ENCODE measurements at places on chromosomes 7 and 10. TPM values are rescaled to one million over a fixed set of nuclear protein-coding genes. Genes with fewer than 3 reads are reported as not detected.
A peak's percentile ranks its signal among the peaks of the same experiment; 100 is the strongest.

SPDYE2 gene
- total RNA-seq, result not detected

DNA sequence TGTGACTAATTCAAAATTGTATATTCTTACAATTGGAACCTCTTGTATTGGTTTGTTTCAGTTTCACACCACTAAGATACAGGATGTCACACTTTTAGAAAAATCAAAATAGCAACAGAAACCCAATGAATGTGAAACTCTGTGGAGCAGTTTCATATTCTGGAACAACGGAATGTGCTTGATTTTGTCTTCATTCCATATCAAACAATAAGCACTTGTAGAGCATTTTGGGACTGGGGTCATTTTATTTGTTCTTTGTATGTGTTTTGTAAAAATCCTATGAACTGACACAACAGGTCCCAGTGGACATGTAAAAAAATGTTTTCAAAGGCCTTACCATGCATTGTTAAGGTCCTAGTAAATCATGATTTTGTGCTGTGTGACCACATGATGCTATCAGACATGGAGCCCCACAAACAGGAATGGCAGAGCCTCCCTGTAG is 123.1 kb downstream of the DKK1 start:
- no peak for DNase-seq

- DNase-seq, result peak; percentile 75
These were observed 184.7 kb downstream of the EXOC4 start for GRCh38 chr7:133437544-133437943.

GRCh38 chr10:86600296-86600695 is 54.1 kb upstream of the OPN4 start:
- DNase-seq, result no peak

ENO4 gene
- 0.39 TPM for total RNA-seq

ANXA8L1 gene
- total RNA-seq, result 51.0 TPM

VSTM2A gene
- 0.20 TPM for total RNA-seq

DNA sequence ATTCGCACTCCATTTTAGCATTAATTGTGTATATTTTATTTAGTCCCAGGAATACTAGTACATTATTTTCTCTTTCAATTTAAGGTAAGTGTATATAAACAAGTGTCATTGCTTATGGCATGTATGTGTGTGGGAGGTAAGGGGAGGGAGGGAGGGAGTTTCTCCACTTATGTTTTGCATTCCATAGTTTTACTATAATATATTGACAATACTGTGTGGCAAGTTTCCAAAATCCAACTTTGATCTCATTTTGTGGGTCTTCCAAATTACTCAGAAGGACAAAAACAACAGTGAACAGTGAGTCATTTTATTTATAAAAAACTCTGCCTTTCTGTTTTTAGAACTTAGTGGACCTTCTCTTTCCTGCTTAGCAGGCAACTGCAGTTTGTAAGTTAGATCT is 102.3 kb upstream of the SEMA3E start:
- DNase-seq, result no peak

DNA sequence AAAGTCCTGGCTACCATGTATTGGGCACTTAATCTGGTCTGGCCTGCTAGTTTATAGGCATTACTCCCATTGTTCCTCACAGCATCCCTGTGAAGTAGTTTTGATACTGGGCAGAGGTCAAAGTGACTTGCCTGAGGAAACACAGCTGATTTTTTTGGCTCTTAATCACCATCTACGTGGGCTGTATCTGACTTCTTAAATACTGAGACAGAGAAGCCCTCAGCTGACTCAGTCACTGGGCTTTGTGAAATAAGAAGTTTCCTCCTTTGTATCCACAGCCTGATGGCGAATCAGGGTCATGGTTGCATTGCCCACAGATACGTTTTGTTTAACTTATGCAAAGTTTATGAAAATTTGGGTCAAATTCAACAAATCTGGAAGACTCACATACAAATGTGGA is 13.2 kb downstream of the TACR2 start:
- no peak for DNase-seq

DNA sequence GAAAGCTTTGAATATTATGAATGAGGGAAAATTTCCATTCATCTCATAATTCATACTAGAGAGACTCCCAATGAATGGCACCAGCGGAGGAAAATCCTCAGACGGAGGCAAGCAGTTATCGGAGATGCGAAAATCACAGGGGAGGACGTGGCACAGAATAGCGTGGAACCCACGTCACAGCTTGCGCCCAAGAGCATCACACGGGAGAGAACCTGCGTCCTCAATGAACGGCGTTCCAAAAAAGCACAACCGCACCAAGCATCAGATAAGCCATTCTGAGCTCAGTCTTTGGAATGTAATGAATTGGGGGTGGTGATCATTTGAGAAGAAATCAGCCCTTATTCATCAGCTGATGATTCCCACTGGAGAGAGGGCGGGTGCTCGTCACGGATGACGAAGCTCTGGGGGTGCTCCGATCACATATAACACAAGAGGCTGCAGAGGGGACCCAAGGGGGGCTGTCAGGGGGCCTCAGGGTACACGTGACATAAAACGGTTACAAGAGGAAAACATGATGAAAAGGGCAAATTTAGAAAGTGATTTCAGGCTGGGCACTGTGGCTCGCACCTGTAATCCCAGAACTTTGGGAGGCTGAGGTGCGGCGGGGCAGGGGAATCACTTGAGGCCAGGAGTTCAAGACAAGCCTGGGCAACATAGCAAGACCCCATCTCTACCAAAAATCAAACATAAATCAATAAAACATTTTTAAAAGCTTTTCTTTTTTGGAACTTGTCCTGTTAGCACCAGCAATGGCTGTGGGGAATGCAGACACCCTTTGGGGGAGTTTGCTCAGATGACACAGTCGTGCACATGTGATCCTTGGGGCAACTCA is 33.8 kb upstream of the FIS1 start:
- no peak for DNase-seq

DNA sequence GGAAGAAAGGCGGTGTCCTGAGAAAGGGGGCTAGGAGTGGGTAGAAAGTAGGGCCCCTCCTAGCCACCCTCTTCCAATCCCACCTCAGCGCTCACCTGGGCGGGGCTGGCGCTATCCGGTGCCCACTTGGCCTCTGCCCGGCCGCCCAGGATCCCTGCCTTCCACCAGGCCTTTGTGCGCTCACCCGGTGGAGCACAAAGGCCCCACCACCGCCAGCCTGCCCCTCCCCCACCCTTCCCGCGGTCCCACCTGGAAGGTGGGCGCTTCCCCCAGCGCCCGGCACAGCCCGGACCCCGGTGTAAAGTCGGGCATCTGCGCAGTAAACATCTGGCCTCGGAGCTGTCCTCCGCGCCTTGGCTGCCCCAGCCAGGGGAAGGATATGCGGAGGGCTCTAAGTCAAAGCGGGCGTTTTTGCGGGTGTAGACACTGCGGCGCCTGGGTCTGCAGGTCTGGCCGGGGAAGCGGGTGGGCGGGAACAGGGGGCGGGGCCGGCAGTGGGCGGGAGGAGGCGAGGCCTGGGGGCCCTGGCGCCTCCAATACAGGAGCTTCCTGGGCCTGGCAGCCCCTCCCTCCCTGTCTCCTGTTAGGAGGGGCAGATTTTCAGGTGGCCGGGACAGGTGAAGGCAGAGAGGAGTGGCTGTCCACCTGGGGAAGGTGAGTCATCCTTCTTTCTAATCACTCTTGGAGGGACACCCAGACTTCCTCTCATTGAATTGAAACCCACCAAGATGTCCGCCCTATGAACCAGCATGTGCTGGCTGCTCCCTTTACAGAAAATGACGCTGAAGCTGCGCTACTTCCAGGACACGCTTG is 49.3 kb downstream of the PNLIPRP2 start:
- no peak for DNase-seq

DNA sequence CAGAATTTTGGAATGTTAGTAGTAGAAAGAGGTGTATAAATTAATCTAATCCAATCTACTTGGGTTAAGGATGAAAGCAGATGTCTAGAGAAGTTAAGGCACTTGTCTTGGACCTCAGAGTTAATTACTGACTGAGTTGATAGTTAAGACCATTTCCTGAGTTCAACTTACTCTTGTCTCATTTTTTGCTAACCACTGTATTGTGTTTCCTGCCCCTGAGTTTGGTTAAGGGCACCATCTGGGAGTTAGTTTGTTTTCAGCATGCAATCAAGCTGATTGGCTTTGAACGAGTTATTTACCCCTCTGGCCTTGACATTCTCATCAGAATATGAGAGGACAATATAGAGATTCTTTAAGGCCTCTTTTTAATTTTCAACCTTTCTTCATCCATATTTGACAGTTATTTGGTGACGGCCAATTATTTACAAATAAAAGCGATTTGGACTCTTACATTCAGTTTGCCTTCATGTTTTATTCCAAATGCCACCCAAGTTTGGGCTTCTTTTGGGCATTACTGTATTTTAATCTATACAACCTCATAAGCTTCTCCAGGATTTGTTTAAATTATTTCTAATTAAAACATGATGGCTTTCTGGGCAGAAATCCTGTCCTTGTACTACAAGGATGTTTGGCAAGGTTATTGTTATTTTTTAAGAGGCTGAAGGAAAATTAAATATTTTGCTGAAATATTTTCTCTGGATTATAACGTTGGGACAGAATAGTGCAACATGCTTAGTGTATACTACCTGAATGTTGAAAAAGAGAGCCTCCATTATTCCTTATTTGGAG is 225.0 kb downstream of the CACNB2 start:
- DNase-seq, result no peak

- no peak for DNase-seq
These were observed 98.9 kb downstream of the KMT2C start for GRCh38 chr7:152336754-152337368.

GRCh38 chr10:110600487-110601101 is 33.1 kb downstream of the SMC3 start:
- DNase-seq, result peak; percentile 14

GRCh38 chr10:15167411-15168290 is 842 bp downstream of the NMT2 start:
- peak; percentile 50 for DNase-seq

- no peak for DNase-seq
These were observed 256.6 kb downstream of the ARHGAP21 start for GRCh38 chr10:24467136-24467535.

CYP2W1 gene
- 17.4 TPM for total RNA-seq

- DNase-seq, result no peak
These were observed 48.5 kb downstream of the AMZ1 start for GRCh38 chr7:2736411-2736914.

SPDYE1 gene
- total RNA-seq, result 0.10 TPM

- DNase-seq, result no peak
These were observed 677 bp downstream of the SKAP2 start for GRCh38 chr7:26863518-26864308.

CDK1 gene
- 40.3 TPM for total RNA-seq

BTBD16 gene
- total RNA-seq, result 1.3 TPM

PKD2L1 gene
- total RNA-seq, result not detected

DNA sequence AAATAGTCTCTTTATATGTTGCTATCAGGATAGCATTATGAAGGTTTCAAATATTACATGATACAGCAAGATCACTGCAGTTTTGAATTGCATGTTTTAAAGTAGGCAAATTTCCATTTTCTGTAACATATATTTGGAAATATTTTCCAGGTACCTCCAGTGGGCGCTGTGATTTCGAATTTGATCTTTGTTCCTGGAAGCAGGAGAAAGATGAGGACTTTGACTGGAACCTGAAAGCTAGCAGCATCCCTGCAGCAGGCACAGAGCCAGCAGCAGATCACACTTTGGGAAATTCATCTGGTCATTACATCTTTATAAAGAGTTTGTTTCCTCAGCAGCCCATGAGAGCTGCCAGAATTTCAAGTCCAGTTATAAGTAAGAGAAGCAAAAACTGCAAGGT is 299.0 kb downstream of the MALRD1 start:
- no peak for DNase-seq

- DNase-seq, result peak; percentile 42
These were observed 80.0 kb downstream of the ZNF277 start for GRCh38 chr7:112286250-112287086.

DNA sequence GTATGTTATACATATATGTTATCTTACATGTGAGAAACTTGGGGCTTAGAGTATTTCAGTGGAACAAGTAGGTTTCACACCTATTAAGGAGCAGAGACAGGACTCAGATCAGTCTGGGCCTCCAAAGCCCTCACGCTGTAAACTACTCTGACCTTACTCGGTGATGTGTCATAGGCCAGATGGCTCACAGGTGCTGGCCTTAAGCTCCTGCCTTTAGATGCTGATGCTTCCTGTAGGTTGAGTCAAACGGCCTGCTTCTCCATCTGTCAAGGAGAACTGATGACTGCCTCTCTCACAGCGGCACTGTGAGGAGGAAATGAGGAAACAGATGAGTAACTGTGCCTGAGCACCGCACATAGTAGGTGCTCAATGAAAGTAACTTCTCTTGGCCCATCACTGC is 312.6 kb upstream of the COBL start:
- DNase-seq, result no peak

PRF1 gene
- total RNA-seq, result 0.79 TPM
